A673 (cell line): ENCODE measurements at places on chromosomes 6 and 20. TPM values are rescaled to one million over a fixed set of nuclear protein-coding genes. Genes with fewer than 3 reads are reported as not detected.

TMEM200A gene
- 2.0 and 2.3 TPM in 2 replicates for total RNA-seq

C20orf96 gene
- 21.7 and 26.3 TPM in 2 replicates for total RNA-seq

SSTR4 gene
- not detected in 2 replicates for total RNA-seq

WFDC10B gene
- not detected in 2 replicates for total RNA-seq

KCNK15 gene
- total RNA-seq: not detected in 2 replicates

TRAPPC3L gene
- total RNA-seq: not detected in 2 replicates

RAD21L1 gene
- total RNA-seq: not detected in 2 replicates

CUTA gene
- total RNA-seq: 221 and 223 TPM in 2 replicates

GPX5 gene
- not detected in 2 replicates for total RNA-seq

MTCH1 gene
- total RNA-seq: 219 and 242 TPM in 2 replicates

TMEM170B gene
- 9.5 and 11.4 TPM in 2 replicates for total RNA-seq

HLA-DOA gene
- total RNA-seq: 0.46 and 0.58 TPM in 2 replicates

ECT2L gene
- total RNA-seq: not detected in 2 replicates

CST1 gene
- not detected in 2 replicates for total RNA-seq

PBOV1 gene
- total RNA-seq: not detected in 2 replicates

C20orf202 gene
- not detected in 2 replicates for total RNA-seq

ARFGEF3 gene
- total RNA-seq: 0.61 and 0.71 TPM in 2 replicates

EPPIN gene
- total RNA-seq: not detected in 2 replicates

C2 gene
- total RNA-seq: 0.56 and 1.2 TPM in 2 replicates

HLA-G gene
- not detected in 2 replicates for total RNA-seq

TOX2 gene
- total RNA-seq: 107 and 117 TPM in 2 replicates

RAET1L gene
- total RNA-seq: not detected in 2 replicates

DOK5 gene
- total RNA-seq: 4.9 and 5.4 TPM in 2 replicates

BPIFB2 gene
- total RNA-seq: not detected in 2 replicates

BPIFB6 gene
- total RNA-seq: not detected in 2 replicates

PTCRA gene
- total RNA-seq: not detected in 2 replicates

NRSN1 gene
- total RNA-seq: not detected in 2 replicates

MMUT gene
- total RNA-seq: 20.5 and 22.7 TPM in 2 replicates
